Thoracic aorta (tissue), 2 donors: ENCODE measurements at places on chromosomes 3 and 15. TPM values are rescaled to one million over a fixed set of nuclear protein-coding genes. Genes with fewer than 3 reads are reported as not detected.

DNA sequence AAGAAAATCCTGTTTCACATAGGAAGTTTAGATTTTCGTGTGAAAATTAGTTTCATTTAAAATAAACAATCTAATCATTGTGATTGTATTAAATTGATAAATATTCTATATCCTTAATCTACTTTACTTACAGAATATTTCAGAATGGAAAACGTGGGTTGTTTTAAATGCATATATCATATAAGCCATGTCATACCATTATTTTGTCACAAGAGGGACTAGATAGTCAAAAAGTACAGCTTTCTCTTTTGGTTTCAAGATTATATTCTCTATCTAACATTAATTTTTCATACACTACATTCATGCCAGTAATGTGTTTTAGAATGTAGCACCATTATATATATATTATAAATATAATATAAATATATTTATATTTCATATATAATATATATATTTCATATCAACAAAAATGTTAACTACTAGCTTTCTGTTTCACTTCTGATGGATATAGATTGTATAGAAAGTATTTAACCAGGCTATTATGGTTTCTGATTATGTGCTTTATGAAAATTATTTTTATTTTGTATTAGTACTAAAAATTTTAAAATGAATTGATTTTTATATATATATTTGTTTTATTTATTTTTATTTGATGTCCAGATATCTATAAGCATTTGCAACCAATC is 45.3 kb downstream of the OSTN start:
- H3K4me1 ChIP-seq = no peaks in the 10 kb centered on the region
- no peak for DNase-seq
- H3K4me3 ChIP-seq = no peak overlapping the region

GRCh38 chr3:198071602-198072287 is 111.7 kb downstream of the LMLN start:
- H3K36me3 ChIP-seq = no peaks in the 10 kb centered on the region
- no peak for DNase-seq
- H3K27me3 ChIP-seq = no peaks in the 10 kb centered on the region
- H3K27ac ChIP-seq = no peak overlapping the region
- no peaks in the 10 kb centered on the region for H3K4me1 ChIP-seq
- H3K4me3 ChIP-seq = no peak overlapping the region

DNA sequence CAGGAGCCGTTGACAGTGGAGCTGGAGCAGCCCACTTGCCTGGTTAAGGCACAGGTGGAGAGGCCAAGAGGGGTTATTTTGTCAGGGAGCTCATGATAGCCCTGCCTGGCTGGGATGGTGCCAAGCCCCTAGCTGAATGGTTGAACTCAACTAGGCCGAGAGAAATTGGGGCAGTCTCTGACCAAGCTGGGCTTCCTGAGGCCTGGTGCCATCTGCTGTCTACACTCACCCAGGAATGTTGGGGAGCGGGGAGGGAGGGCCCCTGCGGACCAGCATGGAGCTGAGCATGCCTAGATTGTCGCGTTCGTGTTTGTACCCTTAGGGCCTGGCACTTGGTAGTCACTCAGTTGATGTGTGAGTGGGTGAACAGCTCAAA is 1.2 kb downstream of the BRPF1 start:
- peak overlapping the region; percentile 92 for H3K4me3 ChIP-seq
- peaks cover 15% of the 10 kb centered on the region for H3K4me1 ChIP-seq
- no peaks in the 10 kb centered on the region for H3K27me3 ChIP-seq

Gene BFSP2
- not detected for total RNA-seq

- H3K27me3 ChIP-seq = no peaks in the 10 kb centered on the region
- DNase-seq = no peak
- peaks cover 3% of the 10 kb centered on the region for H3K4me1 ChIP-seq
- no peak overlapping the region for H3K4me3 ChIP-seq
These were observed 95.5 kb upstream of the COL8A1 start for GRCh38 chr3:99542767-99543518.

DNA sequence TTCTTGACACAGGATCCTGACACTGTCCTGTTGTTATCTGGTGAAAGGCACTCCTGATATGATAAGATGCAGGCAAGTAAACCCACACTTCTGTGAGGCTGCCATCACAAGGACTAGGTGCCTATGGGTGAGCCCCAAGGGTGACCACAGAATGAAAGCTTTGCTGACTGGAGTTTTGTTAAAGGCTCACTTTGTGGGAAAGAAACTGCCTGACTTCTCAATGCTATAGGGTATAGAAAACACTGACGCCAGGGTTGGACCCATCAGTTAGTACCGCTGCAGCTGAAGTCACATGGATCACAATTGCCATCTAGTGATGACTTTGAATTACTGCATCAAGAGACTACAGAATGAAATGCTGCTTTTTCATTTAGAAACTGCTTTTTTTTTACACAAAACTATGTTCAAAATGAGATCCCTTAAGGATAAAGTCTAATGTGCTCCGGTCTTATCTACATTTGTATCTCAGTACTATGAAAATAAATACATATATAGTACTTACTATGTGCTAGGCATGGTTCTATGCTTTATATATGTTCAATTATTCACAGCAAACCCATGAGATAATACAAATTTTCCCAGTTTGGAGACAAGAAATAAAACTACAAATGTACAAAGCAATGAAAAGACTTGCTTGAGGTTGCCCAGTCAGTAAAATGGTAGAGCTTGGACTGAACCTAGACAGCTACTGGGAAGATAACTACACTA is 64.2 kb upstream of the CMSS1 start:
- H3K27ac ChIP-seq = peak overlapping the region; percentile 78
- H3K4me3 ChIP-seq = no peak overlapping the region
- no peak for DNase-seq

Gene PPM1L
- 13.3 TPM for total RNA-seq

DNA sequence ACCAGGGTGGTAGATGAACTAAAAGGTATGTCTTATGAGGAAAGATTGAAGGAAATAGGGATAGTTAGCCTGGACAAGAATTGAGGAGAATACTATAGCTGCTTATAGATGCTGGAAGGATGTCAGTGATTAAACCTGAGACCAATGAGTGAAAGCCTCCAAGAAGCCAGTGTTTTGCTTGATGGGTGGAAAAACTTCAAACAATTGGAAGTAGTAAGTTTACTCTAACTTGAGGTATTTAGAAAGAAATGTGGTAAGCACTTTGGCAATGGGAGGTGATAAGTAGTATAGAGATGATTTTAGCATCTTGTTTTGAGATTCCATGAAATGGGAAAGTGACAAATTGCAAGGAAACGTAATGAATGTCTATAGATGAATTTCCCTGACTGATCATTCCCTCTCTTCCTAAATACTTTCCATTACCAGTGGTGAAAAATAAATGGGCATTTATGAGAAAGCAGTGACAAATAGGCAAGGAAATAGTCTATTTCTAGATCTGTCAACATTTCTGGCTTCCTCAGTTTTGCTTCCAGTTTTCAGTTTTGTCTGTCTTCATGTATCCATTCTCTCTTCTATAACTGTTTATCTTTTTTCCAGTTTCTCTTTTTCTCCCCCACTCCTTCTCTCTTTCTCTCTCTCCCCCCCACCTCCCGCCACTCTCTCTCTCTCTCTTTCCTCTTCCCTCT is 19.2 kb downstream of the SLC15A2 start:
- no peak for DNase-seq
- peak overlapping the region; percentile 62 for H3K4me3 ChIP-seq
- peaks cover 4% of the 10 kb centered on the region for H3K4me1 ChIP-seq
- H3K36me3 ChIP-seq = no peaks in the 10 kb centered on the region
- H3K27ac ChIP-seq = no peak overlapping the region

GRCh38 chr3:159928071-159928491 is 60.6 kb upstream of the IL12A start:
- H3K27ac ChIP-seq = peak overlapping the region; percentile 64
- H3K4me3 ChIP-seq = no peak overlapping the region
- H3K36me3 ChIP-seq = no peaks in the 10 kb centered on the region
- no peak for DNase-seq

GRCh38 chr3:46860017-46860809 is 3.0 kb downstream of the MYL3 start:
- no peak overlapping the region for H3K27ac ChIP-seq
- no peaks in the 10 kb centered on the region for H3K36me3 ChIP-seq
- H3K27me3 ChIP-seq = no peaks in the 10 kb centered on the region
- no peak for DNase-seq
- no peak overlapping the region for H3K4me3 ChIP-seq
- H3K4me1 ChIP-seq = peaks cover 9% of the 10 kb centered on the region

- peaks cover 5% of the 10 kb centered on the region for H3K36me3 ChIP-seq
- H3K27me3 ChIP-seq = no peaks in the 10 kb centered on the region
- no peak for DNase-seq
- peaks cover 17% of the 10 kb centered on the region for H3K4me1 ChIP-seq
These were observed 9.0 kb downstream of the PIK3R4 start for GRCh38 chr3:130737622-130738021.

Gene BMF
- 13.1 TPM for total RNA-seq

DNA sequence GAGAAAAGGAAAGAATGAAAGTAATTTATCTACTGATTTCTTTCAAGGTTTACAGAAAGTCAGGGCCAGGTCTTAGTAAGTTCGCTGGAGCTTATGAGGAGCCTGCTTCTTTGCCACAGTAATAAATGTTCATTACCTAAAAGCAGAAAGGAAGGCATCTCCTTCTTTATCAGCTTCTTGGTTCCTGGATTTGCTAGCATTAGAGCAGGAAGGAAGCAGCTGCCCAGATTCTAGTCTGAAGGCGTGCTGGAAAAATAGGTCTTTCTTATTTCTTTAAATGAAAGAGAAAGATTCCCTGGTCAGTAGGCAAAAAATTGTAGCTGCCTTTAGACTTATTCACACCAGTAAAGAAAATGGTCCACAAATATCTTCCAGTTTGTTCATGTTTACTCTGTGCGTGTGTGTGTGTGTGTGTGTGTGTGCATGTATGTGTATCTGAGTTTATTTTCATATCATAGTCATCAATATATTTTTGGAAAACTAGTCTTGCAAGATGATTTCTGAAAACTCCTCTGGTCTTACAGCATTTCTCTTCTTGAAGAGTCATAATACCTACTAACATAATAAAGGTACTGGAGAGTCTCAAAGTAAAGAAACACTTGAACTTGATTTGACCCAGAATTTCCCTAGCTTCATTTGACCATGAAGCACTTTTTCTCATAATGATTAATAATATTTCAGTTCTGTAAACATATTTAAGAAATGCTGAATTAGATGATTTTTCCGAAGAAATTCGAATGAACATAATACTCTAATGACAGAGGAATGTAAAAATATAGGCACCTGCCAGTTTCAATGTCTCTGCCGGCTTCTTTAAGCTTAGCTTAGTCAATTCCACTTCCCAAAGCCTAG is 255.3 kb upstream of the ZPLD1 start:
- no peak for DNase-seq
- no peaks in the 10 kb centered on the region for H3K27me3 ChIP-seq
- peak overlapping the region; percentile 83 for H3K27ac ChIP-seq
- H3K4me3 ChIP-seq = peak overlapping the region; percentile 52

DNA sequence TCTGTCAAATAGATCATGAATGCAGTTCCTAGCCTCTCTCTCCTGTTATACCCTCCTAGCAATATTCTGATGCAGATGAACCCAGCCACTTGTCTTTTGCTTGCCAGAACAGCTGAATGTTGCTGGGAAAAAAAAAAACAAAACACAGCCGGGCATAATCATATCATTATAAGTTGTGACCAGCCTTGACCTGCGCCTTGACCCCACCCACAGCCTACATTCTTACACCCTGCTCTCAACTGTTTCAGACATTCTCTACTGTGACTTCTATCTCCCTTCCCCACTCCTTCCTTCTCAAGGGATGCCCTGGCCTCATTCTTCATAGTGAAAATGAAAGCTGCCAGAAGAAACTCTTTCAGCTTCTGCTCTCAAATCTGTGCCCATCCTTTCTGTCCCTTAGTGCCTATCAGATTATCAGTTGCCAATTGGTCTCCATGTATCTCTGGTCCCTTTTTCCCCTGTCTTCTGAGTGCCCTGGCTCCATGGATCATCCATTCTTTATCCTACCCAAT is 389.1 kb upstream of the TPRG1 start:
- H3K36me3 ChIP-seq = no peaks in the 10 kb centered on the region
- H3K4me3 ChIP-seq = no peak overlapping the region
- DNase-seq = no peak
- H3K27ac ChIP-seq = no peak overlapping the region

GRCh38 chr3:190716961-190717360 is 145.5 kb downstream of the GMNC start:
- H3K36me3 ChIP-seq = no peaks in the 10 kb centered on the region
- H3K4me1 ChIP-seq = no peaks in the 10 kb centered on the region
- no peak overlapping the region for H3K4me3 ChIP-seq
- no peak overlapping the region for H3K27ac ChIP-seq

Gene SENP5
- 29.4 TPM for total RNA-seq

- peak overlapping the region; percentile 49 for H3K4me3 ChIP-seq
- H3K4me1 ChIP-seq = peaks cover 46% of the 10 kb centered on the region
- DNase-seq = no peak
These were observed 19.4 kb downstream of the WWTR1 start for GRCh38 chr3:149638228-149639092.

DNA sequence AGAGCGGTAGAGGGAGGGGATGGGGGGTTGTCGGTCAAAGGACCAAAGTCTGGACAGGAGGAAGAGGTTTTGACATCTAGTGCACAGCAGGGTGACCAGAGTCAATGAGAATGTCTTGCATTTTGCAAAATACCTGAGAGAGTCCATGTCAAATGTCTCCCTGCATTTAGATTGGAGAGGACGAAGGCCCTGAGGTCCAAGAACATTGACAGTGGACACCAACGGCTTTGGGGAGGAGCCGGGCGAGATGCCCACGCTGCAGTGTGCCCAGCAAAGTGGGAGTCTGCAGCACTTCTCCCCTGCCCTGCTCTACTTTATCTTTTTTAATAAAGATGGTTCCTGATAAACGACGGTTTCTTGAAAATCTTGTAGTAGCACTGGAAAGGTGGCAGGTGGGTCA is 67.4 kb upstream of the TAMM41 start:
- no peaks in the 10 kb centered on the region for H3K4me1 ChIP-seq
- H3K36me3 ChIP-seq = no peaks in the 10 kb centered on the region
- no peak overlapping the region for H3K4me3 ChIP-seq
- H3K27ac ChIP-seq = no peak overlapping the region
- no peaks in the 10 kb centered on the region for H3K27me3 ChIP-seq

DNA sequence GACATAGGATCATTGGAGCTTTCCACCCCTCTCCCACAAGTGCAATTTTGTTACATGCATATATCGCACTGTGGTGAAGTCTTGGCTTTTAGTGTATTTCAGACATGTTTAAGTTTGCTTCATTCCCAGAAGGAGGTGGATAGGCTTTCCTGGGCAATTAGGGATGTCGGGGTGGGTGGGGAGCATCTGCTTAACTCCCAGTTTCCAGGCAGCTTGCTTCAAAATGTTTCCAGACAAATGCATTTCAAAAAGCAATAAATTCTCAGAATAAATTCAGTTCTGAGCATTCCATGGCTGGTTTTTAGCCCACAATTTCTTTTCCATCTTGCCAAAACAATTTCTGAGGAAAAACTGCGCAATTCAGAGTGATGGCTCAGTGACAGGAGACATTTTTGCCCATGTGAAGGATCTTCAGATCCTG is 227.7 kb upstream of the ZPLD1 start:
- peak overlapping the region; percentile 48 for H3K4me3 ChIP-seq
- DNase-seq = no peak
- H3K4me1 ChIP-seq = peaks cover 20% of the 10 kb centered on the region
- peak overlapping the region; percentile 78 for H3K27ac ChIP-seq
- H3K36me3 ChIP-seq = no peaks in the 10 kb centered on the region
